Activated CD4-positive, alpha-beta T cell treated with anti-CD3 and anti-CD28 coated beads for 4 hours (primary cell): ENCODE measurements at places on chromosomes 4 and X.
A peak's percentile ranks its signal among the peaks of the same experiment; 100 is the strongest.

DNA sequence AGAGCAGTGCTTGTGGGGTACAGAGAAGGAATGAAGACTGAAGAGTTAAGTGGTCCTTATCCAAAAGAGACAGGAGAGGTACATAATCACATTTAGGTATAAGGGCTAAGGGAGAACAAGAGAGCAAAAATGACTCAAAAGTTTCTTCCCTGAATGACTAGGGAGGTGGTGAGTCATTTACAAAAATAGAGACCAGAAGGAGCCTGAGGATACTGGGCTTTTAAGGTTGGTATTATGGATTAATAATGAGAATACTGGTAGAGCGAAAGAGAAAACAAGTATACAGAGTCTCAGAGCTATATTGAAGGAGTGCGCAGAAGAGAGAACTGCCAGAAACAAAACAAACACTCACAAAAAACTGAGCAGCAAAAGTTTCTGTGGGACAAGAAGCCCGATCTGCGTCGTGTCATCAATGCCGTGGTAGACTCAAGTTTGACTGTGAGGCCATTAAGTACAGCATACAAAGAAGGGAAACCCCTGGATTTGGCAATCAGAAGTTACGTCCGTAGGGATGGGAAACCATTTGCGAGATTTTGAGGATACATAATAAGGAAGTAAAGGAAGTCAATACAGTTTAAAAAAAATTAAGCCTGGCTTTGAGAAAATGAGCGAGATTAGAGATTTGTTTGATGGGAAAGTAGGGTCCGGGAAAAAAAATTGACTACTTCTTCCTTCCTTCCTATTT, 129.1 kb upstream of the STIM2 start:
- DNase-seq: no peak

DNA sequence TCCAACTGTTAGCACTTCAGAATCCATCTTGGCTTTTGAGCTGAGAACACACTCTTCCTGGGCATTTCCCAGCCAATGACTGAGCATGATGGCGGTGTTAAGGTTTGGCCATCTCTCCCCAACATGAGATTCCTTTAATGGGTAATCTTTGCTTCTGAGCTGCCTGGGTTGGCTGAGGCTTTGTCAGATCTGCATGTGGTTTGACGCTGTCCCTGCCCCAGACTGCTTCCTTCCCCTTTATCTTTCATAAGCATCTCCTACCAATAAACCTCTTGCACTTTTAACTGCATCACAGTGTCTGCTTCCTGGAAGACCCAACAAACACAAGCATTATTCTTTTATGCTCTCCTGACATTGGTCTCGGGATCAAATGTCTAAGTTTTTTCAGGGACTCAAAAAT, 31.5 kb upstream of the DIPK2B start:
- no peak for DNase-seq

GRCh38 chr4:123163501-123163900, 233.1 kb upstream of the SPRY1 start:
- no peak for DNase-seq

DNA sequence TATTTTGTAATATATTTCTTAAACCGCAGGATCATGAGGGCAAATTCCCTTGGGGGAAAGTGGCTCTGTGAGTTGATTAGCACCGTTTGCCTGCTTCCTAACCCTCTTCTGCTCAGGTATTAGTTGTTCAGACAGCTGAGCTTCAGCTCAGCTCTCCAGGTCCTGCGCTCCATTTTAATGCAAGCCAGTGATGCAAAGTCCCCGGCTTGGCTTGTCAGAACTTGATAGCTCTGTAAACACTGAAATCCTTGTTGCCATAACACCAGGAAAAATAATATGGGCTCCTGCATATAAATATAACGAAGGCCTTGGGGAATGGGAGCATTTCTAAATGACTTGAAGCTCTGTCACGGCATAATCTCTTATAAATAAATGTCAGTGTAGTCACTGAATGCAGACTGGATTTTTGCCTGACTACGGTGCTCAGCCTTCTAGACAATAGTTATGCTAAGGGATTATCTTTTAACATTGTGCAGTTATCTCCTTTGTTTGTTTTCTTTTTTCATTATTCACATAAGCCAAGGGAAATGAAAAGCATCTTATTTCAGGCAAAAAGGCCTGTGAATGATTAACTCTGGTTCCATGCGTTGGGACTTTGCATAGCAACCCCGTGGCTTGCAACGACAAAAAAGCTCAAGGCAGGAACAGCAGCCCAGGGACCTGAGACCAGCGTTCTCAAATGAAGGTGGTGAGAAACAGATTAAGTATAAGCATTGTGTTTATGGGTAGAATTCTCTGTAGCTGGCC, 253.2 kb downstream of the SPRY1 start:
- DNase-seq: no peak

DNA sequence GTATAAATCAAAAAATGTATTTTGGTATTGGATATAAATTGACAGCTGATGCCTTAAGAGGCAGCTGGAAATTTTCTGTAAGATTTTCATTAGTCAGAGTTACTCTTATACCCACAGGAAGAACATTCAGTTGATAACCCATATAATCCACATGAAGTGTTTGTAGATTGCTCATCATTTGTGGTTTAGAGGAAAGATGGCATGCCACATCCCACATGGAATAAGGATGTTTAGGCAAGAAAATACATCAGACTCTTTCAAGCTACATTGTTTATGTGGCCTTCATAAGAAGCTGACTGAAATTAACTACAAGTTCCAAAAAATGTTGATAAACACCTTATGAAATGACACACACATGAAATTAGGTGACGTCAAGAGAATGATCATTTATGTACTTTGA, 56.6 kb downstream of the AREG start:
- DNase-seq: no peak

GRCh38 chrX:79140731-79141130, 3.8 kb upstream of the GPR174 start:
- no peak for DNase-seq

- no peak for DNase-seq
Observed at GRCh38 chr4:25860586-25861279, 2.1 kb downstream of the SEL1L3 start.

- DNase-seq: no peak
Observed at GRCh38 chr4:47860305-47860704, 22.4 kb upstream of the CORIN start.

- no peak for DNase-seq
Observed at GRCh38 chr4:139076016-139076744, 60.6 kb downstream of the NOCT start.

DNA sequence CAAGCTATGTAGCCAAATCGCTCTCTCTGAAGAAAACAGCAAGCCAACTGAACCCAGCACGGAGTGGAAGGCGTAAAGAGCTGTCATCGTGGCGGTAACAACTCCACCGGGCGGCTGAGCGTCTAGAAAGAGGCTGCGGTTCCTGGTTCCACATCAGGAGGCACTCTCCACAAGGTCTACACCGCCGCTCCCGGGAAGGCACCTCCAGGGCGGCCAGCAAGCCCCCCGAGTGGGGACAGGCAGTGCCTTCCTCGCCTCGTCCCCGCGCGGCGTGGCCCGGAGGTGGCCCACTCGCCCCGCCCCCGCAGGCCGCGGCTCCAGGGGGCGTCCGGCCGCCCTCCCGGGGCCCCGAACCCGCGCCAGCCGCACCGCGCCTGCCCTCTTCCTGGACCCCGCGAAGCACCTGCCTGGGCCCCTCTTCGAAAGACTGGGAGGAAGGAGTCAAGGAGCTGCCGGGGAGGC, 755 bp downstream of the KLHL8 start:
- DNase-seq: peak; percentile 49

GRCh38 chr4:90071289-90072235, 55.6 kb upstream of the CCSER1 start:
- no peak for DNase-seq

DNA sequence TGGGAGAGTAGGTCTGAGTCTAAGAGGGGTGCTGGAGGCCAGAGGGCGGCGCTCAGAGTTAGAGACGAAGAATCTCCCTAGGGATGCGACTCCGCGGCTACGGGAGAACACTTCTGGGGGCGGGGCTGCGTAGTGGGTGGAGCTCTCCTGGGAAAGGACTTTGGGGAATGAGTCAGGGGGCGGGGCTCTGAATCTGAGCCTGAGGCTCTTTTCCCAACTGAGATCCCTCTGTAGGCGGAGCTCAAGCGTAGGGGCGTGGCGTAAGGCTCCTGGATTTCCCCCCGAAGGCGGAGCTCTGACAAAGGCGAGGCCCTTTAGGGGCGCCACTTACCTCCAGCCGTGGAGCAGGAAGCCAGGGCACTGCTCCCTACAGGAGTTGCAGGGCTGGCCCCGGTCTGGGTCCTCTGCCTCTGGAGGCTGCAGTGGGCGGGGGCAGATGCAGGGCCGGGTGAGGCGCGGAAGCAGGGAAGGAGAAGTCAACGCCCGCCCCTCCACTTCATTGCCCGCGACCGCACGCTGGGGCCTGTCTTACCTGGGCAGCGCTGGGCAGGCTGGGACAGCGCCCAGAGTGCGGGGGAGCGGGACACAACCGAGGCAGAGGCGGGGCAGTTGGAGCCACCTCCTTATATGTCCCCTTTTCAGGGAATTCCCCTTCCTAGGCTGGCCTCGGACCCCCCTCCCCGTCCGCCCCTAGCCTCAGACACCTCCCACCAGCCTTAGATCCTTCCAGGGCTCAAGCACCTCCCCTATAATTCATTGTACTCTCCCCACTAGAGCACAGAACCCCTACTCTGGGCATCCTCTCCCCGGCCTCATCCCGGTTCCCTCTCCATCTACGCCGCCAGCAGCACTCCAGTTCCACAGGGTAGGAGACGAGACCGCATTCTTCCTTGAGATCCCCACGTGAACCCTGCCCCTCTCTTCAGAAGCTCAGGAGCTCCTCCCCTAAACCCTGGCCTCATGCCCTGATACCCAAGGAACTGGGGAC, 1.6 kb downstream of the PRICKLE3 start:
- DNase-seq: peak; percentile 12

DNA sequence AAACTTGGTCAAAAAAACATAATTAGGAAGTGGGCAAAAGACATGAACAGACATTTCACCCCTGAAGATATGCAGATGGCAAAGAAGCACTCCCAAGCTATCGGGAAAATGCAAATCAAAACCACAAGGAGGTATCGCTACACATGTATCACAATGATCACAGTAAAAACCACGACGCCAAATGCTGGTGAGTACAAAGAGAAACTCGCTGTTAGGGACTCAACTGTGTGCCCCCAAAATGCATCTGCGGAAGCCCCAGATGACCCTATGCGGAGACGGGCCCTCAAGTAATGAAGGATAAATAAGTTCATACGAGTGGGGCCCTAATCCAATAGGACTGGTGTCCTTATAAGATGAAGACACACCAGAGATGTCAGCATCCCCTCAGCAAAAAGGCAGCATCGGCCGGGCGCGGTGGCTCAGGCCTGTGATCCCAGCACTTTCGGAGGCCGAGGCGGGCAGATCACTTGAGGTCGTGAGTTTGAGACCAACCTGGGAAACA, 10.2 kb downstream of the GAK start:
- DNase-seq: no peak

DNA sequence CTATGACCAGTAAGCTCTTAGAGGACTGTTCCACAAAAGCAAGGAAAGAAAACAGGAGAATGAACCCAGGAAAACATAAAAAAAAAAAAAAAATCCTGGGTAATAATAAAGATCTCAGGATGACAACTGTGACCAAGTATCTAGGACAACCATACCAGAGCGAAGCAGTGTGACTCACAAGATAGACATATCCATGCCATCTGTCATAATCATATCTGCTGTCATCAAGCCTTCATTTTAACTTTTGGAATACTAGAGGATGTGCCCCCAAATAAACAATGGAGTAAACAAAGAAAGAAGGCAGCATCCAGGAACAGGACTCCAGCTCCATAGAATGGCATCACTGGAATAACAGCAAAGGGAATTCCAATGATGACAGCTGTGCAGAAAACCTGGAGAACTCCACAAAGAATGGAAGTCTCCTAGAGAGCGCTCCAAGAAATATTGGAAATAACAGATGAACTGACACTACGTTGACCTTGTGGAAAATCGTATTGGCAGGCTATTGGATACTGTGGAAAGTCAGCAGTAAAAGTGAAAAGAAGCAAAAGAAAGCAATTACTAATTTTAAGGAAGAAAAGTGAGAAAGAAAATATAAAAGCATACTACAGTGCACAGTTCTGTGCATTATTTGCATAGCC, 35.3 kb downstream of the HPGDS start:
- DNase-seq: no peak

DNA sequence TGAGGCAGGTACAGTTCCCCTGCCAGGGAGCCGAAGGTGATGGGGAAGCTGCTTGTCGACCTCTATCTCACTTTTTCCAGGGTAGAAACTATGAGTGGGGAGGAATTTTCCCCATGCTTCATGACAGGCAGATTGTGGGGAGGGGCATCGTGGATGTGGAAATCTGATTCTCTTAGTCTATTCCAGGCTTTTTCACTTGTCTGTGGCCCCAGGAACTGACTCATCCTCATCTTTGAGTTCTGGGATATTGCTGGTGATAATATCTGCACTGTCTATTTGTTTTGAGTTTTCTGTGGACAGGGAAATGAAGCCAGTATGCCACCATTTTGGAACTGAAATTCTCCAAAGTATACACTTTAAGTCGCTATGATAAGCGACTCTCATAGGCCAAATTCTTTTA, 7.6 kb upstream of the TLR2 start:
- no peak for DNase-seq

GRCh38 chr4:54144661-54145171, 44.8 kb downstream of the GSX2 start:
- no peak for DNase-seq

- no peak for DNase-seq
Observed at GRCh38 chrX:27903960-27904359, 77.3 kb downstream of the DCAF8L1 start.

DNA sequence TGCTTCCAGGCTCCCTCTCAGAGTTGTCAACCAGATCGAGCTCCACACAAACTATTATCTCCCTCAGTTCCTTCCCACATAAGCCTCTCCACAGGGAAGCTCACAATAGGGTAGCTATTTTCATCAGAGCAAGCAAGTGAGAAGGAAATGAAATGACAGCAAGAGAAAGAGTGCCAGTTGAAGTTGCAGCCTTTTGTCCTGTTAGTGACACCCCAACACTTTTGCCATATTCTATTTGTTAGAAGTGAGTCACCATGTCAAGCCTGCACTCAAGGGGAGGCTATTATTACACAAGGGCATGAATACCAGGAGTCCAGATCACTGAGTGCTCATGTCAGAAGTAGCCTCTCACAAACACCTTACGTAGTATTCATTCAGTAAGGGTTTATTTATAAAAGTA, 266.3 kb upstream of the NOCT start:
- DNase-seq: no peak

DNA sequence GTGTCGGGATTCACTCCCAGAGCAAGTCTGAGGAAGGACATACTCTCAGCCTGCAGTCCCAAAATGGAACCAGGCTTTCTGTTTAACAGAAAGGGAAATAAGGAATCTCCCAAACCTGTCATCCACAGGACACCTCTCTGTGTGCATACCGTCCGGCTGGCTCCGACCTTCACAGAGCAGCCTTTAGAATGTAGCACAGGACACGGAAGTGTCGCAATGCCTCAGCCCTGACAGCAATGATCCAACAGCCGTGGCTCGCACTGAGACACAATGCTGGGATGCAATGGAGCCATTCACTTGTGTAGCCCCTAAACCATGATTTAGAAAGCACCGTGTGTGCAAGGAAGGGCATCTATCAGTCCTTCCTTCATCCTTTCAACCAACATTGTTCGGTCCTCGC, 15.5 kb upstream of the HELT start:
- DNase-seq: no peak

GRCh38 chr4:73646117-73646516, 25.9 kb upstream of the RASSF6 start:
- DNase-seq: no peak

GRCh38 chrX:147917700-147918695, 6.3 kb downstream of the FMR1 start:
- peak; percentile 11 for DNase-seq
